ENCODE measurements at places on chromosomes 3 and 15.

DNA sequence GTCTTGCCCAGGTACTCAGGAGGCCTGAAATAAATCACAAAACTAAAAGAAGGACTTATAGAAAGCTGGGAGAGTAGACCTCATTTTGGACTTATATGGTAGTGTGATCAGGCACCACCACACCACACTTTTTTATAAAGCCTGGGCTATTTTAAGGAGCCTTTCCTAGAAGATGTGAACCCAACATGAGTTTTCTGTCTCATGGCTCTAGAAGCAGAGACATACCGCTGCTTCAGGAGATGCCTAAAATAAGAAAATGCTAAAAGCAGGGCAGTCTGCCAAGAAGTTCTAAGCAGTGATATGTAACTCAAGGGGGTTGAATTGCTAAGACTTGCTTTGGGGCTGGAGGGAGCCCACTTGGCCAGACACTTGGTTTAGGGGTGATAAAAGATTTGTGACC lies 49.6 kb downstream of the SUMF1 start:
- DNase-seq, result no peak

DNA sequence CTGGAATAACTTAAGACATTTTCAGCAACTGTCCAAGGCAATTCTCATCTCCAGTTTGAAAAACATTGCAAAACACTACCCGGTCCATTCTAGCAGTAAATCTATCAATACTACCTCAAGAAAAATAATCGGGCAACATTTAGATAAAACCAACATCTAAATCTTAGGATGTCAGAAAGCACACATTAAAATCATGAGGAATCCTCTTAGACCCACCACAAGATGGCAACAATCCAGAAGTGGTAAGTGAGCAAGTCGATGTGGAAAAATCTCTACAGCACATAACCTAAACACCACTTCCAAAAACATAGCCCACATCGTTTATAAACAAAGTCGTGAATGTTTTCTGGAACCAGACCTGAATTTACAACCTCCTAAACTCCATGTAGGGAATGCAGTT lies 5.7 kb downstream of the PLCH1 start:
- DNase-seq, result no peak

- no peak for DNase-seq
Measured at GRCh38 chr15:88912500-88912921, 668 bp downstream of the MFGE8 start.

DNA sequence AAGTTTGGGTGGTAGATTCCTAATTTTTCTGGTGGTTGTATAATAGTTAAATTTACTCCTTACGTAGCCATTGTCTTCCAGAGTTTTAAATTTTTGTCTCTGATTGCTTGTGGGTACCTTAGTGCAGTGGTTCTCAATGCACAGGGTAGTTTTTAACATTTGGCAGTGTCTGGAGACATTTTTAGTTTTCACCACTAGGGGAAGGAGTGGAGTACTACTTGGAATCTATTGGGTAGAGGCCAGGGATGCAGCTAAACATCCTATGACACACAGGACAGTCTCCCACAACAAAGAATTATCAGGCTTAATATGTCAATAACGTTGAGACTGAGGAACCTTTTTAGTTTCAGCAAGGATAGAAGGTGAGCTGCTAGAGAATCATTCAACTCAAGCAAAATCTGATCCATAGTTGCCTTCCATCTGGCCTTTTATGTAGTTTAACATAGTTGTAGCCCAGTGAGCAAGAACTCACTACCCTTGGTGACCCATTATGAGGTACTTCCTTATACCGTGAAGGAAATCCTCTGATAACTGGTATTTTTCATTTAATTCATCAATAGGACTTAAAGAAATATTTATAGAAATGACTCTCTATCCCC lies 8.6 kb upstream of the STX19 start:
- no peak for DNase-seq

- no peak for DNase-seq
Measured at GRCh38 chr3:72329354-72329753, 518.9 kb downstream of the SHQ1 start.

DNA sequence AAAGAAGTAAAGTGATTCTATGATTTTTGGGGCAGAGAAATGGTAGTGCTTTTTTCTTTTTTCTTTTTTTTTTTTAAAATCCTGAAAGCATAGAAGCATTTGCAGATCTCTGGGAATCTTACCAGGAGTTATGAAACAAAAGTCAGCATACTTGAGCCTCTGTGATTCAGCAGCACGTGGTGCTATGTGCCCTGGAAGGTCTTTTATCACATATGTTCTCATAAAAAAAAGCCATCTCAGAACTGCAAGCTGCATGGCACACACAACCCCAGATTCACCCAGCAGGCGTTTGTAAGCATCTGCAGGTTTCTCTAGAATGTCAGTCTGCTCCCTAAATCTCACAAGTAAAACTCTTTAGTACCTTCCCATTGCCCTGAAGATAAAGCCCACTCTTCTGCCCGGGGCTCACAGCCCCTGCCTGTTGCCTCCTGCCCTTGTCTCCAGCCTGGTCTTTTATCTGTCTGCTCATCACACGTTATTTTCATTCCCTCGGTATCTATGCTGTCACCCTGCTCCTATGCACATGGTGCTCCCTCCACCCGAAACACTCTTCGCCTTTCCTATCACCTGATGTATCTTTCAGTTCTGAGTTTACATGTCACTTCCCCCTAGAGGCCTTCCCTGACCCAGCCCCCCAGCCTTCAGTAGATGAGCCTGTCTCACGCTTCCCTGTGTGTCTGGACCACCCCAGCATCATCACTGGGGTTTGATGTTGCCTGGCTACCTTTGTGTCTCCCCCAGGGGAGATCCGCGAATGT lies 72.4 kb downstream of the CHDH start:
- DNase-seq, result no peak

GRCh38 chr3:11238880-11239279 lies 33.3 kb upstream of the ATG7 start:
- no peak for DNase-seq

DNA sequence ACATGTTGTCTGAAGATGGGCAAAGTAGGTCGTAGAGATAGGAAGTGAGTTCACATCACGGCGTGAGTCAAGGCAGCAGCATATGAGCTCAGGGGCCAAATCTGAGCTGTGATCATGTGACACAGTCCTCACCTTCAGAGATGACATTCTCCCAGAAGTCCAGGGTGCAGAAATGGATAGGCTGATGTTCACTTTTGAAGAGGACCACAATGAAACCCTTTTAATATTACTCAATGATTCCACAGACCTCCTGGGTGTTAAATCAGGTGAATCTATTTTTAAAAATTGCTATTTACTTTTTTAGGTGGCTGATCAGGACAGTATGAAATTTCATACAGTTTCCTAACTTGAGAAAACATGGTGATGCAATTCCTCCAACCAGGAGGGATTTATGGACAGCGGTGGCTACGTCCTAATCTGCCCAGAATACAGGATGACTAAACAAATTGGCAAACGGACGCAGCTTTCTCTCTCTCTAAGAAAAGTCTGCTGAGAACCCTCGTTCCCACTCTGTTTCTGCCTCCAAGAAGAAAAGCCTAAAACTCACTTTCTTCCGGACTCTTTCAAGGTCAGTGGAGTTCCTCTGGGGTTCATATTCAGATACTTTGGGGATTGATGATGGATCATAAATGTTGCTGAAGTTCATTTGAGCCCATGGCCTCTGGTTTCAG lies 34.4 kb downstream of the B3GNT5 start:
- no peak for DNase-seq

DNA sequence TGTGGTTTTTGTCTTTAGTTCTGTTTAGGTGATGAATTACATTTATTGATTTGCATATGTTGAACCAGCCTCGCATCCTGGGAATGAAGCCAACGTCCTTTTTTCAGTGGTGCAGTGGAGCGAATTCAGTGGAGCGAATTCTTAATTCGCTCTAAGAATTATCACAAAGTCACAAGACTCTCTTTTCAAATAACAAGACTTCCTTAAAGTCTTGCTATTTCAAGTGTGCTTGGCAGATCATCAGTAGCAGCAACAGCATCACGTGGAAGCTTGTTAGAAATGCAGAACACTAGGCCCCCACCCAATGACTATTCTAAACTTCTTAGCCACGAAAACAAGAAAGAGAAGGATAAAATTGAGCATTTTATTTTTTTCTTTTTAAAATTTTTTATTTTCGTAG lies 58.1 kb upstream of the CD200R1L start:
- no peak for DNase-seq

DNA sequence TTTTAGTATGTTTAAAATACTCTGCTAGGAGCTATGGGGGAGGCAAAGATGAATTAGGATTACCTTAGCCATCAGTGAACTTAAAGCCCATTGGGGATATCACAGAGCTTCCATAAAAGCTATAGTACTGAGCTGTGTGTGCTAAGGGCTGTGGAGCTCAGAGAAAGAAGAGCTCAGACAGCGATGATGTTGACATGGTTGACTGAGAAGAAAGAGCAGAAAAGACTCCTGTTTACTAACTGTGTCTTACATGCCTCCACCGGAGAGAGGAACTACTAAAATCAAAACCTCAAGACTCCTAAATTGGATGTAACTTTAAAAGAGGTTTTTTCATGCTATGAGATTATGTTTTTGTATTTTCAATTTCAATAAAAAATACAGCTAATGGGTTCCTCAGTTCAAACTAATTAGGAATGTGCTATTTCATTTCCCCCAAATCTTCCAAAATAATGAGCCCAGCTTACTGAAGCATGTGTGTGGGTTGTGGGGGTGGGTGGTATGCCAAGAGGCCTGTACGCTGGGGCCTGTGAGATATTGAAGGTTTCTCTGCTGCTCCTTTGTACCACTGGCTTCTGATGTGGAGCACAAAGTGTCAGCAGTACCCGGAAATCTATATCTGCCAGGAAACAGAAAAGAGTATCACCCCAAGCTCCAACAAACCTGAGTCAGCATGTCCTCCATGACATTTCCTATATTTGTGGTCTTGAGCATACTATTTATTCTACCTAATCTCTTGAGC lies 22.7 kb downstream of the DGKG start:
- no peak for DNase-seq

- DNase-seq, result no peak
Measured at GRCh38 chr15:94968133-94968532, 736.8 kb downstream of the MCTP2 start.

GRCh38 chr15:49196856-49197255 lies 26.8 kb downstream of the GALK2 start:
- DNase-seq, result no peak

All from H1 (cell line).